NCI-H2081 (cell line): ENCODE measurements at places on chromosomes 12 and 14.
A peak's percentile ranks its signal among the peaks of the same experiment; 100 is the strongest.

- DNase-seq = no peak
Measured at GRCh38 chr12:132551641-132552031, 58.7 kb downstream of the LRCOL1 start.

GRCh38 chr14:94374116-94374515 lies 14.3 kb downstream of the SERPINA1 start:
- no peak for DNase-seq

- no peak for DNase-seq
Measured at GRCh38 chr14:30417121-30417520, 141.8 kb upstream of the G2E3 start.

GRCh38 chr14:72024043-72024407 lies 91.8 kb downstream of the RGS6 start:
- DNase-seq = no peak

DNA sequence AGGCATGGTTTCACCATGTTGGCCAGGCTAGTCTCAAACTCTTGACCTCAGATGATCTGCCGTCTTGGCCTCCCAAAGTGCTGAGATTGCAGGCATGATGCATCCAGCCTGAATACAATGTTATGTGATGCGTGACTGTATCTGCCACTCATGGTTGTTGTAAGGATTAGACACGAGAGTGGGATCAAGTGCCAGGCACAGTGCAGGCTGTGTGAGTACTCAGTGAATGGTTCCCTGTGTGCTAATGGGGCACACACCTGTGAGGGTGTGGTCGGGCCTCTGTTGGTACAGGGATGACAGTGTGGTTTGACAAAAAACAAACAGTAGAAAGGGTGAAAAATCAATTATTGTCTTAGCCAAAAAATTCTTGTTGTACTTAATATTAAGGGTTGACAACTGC lies 61.8 kb downstream of the TECPR2 start:
- DNase-seq = no peak

GRCh38 chr12:23704992-23705943 lies 244.2 kb downstream of the SOX5 start:
- no peak for DNase-seq

DNA sequence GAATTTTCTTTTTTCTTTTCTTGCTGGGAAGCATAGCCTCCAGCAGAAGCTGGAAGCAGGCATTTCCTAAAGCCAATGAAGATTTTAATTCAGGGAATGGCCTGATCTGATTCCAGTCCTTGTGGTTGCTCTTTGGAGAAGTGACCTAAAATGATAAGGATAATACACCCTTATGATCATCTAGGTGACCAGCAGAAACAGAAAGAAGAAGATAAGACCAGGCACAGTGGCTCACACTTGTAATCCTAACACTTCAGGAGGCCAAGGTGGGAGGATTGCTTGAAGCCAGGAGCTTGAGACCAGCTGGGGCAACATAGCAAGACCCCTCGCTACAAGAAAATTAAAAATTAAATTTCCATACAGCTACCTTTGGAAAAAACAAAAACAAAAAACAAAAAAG lies 51.2 kb downstream of the EEA1 start:
- DNase-seq = no peak

DNA sequence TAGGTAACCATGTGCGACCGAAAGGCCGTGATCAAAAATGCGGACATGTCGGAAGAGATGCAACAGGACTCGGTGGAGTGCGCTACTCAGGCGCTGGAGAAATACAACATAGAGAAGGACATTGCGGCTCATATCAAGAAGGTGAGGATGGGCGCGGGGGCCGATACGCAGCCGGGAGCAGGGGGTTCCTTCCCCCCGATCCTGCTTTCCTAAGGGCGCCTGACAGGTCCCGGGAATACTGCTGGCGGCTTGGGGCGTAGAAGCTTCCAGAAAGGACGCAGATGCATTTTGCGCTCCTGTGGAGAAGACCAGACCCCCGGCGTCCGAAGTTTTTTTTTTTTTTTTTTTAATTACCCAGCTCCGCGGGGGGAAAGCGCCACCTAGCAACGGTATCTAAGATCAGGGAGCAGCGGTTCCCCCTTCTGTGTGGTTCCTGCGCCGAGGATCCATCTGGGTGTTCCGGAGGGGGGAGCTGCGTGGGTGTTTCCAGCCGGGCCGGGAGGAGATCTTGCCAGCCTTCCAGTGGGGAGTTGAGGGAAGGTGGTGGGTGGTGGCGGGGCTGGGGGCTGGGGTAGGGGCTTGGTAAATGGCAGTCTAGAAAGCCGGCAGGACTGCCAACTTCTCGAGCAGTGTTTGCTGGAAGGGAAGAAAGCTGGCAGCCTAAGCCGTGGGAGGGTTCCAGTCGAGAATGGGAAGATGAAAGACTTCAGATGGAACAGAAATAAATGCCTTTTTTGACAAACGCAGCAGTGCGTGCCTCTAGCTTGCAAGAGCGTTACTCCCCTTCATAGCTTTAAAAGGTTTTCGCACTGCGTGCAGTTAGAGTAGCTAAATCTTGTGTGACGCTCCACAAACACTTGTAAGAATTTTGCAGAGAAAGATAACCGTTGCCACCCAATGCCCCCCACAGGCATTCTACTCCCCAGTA lies 764 bp downstream of the DYNLL1 start:
- DNase-seq = peak; percentile 67

GRCh38 chr14:68246786-68247105 lies 427.2 kb downstream of the RAD51B start:
- DNase-seq = no peak

DNA sequence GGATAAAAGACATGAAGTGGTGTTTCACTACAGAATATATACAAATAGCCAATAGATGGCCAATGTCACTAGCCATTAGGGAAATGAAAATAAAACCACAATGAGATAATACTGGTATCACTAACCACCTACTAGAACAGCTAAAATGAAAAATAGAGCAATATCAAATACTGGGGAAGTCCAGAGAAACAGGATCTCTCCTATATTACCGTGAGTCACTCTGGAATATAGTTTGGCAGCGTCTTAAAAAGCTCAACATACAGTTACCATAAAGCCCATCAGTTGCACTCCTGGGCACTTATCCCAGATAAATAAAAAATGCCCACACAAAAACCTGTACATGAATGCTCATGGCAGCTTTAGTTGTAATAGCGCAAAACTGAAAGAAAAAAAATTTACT lies 101.7 kb downstream of the TMTC1 start:
- no peak for DNase-seq

DNA sequence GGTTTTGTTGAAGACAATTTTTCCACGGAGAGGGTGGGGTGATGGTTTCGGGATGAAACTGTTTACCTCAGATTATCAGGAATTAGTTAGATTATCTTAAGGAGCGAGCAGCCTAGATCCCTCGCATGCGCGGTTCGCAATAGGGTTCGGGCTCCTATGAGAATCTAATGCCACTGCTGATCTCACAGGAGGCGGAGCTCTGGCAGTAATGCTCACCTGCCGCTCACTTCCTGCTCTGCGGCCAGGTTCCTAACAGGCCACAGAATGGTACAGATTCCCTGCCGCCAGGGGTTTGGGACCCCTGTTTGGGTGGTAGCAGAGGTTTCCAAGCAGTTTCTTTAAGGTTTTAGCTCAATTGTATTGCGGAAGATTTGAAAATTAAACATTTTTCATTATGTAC lies 439.8 kb upstream of the OR4E1 start:
- no peak for DNase-seq

DNA sequence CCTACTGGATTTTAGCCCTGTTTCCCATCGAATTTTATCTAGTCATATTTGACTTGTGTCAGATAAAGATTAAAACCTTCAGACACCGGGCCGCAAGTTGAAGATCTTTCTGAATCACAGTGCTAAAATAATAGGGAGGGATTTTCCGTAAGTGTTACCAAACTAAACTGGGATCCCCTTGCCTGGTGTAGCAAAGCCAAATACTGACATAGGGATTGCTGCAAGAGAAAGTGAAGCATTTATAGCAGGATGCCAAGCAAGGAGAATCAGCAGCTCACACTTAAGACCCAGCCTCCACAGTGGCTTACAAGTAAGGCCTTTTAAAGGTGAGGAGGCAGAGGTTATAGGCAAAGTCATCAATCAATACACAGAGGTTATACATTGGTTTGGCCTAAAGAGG lies 147.4 kb downstream of the AKAP6 start:
- DNase-seq = no peak

DNA sequence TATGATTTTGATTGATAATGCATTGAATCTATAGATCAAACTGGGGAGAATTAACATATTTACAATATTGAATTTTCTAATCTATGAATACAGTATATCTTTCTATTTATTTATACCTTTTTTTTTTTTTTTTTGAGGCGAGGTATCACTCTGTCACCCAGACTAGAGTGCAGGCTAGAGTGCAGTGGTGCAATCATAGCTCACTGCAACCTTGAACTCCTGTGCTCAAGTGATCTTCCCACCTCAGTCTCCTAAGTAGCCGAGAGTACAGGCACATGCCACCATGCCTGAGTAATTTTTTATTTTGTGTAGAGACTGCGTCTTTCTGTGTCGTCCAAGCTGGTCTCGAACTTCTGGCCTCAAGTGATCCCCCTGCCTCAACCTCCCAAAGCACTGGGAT lies 20.4 kb downstream of the LTBR start:
- DNase-seq = no peak

GRCh38 chr14:54768501-54769129 lies 134.0 kb downstream of the GCH1 start:
- no peak for DNase-seq

DNA sequence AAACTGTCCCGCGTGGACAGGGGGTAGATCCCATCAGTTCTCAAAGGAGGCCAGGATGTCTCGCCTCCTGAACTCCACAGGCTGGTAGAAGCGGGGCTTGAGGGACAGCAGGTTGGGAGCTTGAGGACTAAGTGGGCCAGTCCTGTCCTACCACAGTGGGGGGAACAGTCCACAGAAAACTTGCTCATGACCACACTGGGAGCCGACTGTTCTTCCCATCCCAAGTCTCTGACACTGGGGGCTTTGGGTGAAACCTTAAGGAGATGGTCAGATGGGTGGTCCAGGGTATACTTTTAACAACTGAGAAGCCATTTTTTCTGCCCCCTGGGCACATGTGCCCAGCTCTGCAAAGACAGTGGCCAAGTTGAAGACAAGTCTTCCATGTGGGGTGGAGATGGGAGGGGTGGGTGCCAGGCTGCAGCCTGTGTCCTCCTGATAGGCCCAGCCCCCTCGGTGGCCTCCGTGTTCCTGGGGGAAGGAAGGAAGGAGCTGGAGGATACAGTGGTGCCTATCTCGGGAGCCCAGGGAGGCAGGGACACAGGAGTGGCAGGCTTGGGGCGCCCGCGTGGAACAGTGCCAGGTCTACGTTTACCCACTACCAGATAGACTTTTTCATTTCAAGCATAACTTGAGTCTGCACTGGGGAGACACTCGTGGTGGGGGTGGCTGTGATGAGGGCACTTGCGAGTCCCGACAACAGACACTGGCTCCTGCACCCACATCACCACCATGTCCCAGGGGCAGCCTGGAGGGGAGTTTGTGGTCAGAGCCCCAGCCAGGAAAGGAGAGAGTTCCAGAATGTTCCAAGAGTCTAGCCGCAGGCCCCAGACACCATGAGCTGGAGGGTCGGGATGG lies 14.7 kb downstream of the RHOF start:
- DNase-seq = no peak

DNA sequence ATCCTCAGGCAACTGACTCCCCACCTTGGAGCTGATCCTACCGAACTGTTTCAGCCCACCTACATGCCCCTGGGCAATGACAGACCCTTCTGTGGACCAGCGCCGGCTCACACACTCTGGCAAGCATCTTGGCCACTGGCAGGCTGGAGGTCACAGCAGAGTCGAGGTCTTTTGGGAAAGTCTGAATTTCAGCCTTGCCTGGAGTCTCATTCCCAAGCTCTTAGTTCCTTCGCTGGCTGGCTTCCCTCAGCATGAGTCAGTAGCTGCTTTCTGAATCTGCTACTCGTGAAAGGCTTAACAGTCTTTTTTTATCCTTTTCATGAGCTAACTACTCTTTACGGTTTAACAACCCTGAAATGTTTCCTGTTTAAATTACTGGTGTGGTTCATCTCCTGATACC lies 44.5 kb downstream of the ASCL4 start:
- no peak for DNase-seq

GRCh38 chr14:94381149-94382030 lies 7.0 kb downstream of the SERPINA1 start:
- no peak for DNase-seq

DNA sequence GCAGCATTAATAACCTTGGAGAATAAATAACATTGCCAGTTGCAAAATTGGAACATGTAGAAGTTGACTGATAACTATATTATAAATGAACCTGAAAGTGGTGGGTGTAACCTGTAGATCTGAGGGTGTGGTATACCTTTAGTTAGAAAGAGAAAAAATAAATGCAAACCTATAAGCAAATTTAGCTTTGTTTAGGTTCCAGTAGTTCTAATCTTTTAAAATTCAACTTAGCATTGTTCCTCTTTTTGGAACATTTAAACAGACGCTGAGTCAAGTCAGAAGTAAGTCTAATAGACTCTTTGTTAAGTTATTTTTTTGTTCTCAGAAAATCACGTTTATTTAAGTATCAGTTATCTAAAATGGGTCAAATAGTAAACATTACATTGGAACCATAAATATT lies 120.0 kb downstream of the DNAI7 start:
- DNase-seq = no peak

- DNase-seq = no peak
Measured at GRCh38 chr12:13099066-13099843, 4.2 kb downstream of the GSG1 start.

DNA sequence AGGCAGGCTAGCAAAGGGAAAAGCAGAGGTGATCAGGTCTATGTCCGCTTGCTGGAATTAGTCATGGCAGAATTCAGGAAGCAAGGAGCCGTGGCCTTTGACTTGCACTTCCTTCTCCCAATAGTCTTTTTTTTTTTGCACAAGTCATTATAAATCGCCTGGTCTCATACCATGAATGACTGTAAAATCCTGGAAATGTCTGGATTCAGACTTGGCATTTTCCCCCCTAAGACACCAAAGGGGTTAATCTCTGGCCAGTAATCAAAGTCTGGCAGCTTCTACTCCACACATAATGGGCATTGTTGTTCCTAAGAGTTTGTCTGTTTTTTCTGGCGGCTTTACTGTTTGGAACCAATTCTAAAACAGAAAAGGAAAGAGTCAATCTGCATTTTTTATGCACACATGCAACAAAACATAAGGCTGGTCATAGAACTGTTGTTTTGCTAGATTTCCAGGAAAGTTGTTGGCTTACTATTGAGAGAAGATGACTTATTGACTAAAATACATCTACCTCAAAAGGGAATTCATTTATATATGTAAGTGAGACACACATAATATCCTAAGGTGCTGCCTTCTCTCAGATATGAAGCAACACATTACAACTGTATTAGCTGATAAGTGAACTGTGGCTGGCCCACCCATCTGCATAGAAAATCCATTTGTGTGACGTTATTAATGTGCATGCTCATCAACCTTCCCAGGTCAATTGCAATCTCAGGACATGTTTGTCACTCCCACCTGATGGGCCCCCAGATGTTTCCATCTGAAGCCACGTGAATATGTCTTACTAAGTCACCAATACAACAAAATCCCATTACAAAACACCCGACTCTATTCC lies 157.3 kb downstream of the BTG1 start:
- no peak for DNase-seq

- peak; percentile 69 for DNase-seq
Measured at GRCh38 chr14:93137864-93138263, 22.1 kb upstream of the ITPK1 start.

- DNase-seq = no peak
Measured at GRCh38 chr12:20101046-20101445, 267.3 kb upstream of the PDE3A start.
